Stimulated activated naive CD8-positive, alpha-beta T cell treated with anti-CD3 and anti-CD28 coated beads, Interleukin-15, Interleukin-2, amounts not matched to agents 100 U/mL and 50 U/mL, for 24 hours (primary cell): ENCODE measurements at places on chromosomes 16 and 17.

DNA sequence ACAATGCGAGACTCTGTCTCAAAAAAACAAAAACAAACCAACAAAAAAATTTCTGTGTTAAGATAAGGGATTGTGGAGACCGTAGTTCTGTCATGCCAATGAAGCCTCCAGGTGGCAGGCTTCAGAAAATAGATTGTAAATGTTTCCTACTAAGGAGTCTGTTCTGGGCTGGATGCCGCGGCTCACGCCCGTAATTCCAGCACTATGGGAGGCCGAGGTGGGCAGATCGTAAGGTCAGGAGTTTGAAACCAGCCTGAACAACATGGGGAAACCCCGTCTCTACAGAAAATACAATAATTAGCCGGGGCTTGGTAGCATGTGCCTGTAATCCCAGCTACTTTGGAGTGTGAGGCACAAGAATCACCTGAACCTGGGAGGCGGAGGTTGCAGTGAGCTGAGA lies 4.4 kb upstream of the SNX29 start:
- no peak for DNase-seq

DNA sequence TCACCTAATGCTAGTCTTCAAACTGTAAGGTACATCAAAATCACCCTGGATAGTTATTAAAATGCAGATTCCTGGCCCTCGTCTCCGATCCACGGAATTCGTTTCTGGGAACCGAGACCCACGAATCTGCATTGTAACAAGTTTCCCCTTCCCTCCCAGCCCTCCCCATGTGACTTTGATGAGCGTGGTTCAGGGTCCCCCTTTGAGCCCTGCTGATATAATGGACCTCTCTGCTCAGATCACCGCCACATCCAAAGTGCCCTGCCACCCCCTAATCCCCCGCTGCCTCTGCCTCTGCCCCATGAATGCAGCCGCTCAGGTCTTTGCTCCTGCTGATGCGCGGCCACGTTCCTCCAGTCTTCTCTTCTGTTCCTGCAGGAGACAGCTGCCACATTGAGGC lies 283.1 kb downstream of the SNX29 start:
- DNase-seq = no peak

- DNase-seq = peak; percentile 51
Measured at GRCh38 chr16:17346621-17347569, 123.9 kb downstream of the XYLT1 start.

- DNase-seq = no peak
Measured at GRCh38 chr16:88494335-88495154, 41.5 kb downstream of the ZFPM1 start.

DNA sequence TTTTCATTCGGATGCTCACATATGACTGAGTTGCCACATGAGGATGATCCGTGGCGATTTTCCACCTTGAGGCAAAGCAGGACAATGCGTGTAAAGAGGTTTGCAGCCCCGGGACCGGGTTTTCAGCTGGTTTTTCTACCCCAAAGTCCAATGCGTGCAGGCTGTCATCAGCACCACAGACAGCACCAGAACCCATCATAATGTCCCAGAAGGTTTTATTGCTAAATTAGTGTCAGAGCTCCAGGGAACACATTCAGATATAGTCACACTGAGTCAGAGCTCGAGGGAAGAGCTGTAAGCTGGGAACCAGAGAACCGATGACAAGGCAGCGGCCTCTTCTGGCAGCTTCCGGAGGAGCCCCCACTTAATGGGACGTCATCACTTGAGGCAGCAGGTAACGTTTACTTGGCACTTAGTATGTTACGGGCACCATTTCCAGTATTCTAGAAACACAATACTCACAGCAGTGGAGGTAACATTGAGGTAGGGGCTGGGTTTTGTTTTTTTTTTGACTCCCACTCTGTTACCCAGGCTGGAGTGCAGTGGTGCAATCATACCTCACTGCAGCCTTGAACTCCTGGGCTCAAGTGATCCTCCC lies 8.9 kb upstream of the NAGPA start:
- DNase-seq = no peak

GRCh38 chr17:46977348-46977747 lies 1.7 kb downstream of the RPRML start:
- peak; percentile 8 for DNase-seq

DNA sequence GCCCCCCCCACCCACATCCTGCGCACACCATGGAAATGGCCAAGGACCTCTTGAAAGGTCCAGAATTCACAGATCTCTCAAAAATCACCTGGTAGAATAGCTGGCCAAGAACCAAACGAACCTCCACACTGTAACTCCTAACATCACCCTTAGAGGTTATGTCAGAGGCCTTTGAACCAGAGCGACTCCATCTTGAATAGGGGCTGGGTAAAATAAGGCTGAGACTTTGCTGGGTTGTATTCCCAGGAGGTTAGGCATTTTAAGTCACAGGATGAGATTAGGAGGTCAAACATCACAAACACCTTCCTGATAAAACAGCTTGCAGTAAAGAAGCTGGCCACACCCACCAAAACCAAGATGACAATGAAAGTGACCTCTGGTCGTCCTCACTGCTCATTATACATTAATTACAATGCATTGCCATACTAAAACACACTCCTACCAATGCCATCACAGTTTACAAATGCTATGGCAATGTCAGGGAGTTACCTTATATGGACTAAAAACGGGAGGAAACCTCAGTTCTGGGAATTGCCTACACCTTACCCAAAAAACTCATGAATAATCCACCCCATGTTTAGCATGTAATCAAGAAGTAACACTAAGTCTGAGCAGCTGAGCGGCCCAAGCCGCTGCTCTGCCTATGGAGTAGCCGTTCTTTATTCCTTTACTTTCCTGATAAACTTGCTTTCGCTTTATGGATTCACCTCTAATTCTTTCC lies 34.8 kb downstream of the SYCE1L start:
- DNase-seq = no peak

DNA sequence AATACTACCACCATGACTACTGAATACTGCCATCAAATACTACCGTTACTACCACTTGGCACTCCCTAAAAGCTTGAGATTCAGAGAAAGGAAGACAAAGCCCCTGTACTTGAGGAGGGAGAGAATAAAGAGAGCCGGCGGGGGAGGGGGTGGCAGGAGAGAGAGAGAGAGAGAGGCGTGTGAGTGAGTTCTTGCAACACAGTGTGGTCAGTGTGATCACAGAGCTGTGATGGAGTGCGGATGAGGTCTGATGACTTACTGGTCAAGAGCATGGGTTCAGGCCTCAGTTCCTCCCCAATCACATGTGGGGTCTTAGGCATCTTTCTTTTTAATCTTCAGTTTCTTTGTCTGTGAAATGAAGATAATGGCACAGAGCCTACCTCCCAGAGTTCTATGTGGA lies 19.2 kb downstream of the PRKCB start:
- DNase-seq = no peak

- DNase-seq = no peak
Measured at GRCh38 chr17:13583996-13584700, 17.6 kb downstream of the HS3ST3A1 start.

- no peak for DNase-seq
Measured at GRCh38 chr16:88978608-88979346, 1.8 kb upstream of the CBFA2T3 start.

- no peak for DNase-seq
Measured at GRCh38 chr17:72152387-72152929, 31.6 kb downstream of the SOX9 start.

DNA sequence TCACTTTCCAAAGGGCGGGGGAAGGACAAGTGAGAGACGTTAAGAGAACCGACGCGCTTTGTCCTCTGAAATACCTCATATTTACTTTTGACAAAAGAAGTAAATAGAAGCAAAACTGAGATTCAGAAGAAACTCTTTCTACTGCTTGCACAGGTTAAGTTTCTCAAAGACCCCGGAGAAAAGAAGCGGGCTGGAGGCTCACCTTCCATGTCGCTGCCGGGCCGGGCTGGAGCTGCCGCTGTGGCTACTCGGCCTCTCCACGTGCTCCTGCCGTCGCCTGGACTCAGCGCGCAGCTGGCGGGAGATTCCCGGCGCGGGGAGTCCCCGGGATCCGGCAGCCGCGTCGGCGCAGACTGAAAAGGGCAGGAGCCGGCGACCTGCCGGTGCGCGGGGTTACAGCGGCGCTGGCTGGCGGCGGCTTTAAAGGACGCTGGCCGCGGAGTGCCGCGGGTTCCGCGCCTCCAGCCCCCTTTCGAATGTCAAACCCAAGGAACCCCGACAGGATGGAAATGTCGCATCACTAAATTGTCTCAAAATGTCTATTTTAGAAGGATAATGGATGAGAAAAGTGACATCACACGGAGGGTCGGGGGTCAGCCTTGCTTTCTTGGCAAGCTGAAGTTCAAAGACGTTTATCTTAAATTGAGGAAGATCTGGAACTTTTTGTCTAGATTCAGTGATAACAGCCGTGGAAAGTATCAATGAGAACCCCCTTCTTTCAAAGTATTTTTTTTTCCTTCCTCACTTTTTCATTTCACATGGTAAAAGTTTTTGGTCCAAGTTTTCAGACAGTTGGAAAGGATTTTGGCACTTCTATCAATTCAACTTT lies at the start of gene IKZF3:
Gene IKZF3, minus strand, starts transcription at position 395 of the 829 bp plus-strand sequence. Its CDS starts 186 bp downstream, at position 209.
- peak; percentile 92 for DNase-seq

GRCh38 chr16:13780406-13781168 lies 139.4 kb upstream of the ERCC4 start:
- DNase-seq = no peak

GRCh38 chr16:49183911-49184310 lies 97.7 kb downstream of the CBLN1 start:
- no peak for DNase-seq

DNA sequence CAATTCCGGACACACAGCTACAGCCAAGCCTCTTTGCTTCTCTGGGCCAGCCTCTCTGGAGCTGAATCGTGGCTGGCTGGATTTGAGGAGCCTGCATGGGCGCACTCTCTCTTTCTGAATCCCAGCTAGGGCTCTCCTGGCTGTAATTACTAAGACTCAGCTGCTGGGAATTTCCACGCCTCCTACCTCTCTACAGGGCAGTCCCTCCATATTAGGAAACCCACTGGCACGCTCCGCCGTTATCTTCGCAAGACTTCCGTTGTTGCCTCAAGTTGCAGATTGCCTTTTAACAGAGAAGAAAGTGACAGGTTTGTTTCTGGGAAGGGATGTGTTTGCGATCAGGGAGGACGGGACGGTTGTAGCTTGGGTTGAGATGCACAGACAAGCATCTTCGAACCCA lies 188.4 kb upstream of the NLRP1 start:
- DNase-seq = no peak

- DNase-seq = peak; percentile 10
Measured at GRCh38 chr17:76868669-76869495, 678 bp downstream of the MGAT5B start.

DNA sequence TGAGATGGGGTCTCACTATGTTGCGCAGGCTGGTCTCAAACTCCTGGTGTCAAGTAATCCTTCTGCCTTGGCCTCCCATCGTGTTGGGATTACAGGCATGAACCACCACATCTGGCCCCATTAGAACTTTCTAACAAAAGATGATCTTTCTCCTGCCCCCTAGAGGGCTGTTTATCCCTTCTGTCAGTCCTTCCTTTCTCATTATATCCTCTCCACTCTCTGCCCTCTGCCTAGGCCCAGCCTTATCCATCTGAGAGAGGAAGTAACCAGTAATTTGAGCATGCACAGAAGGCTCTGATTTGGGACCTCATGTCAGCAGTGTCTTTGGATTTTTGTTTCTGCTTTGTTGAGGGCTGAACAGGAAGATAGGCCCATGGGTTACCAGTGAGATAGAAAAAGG lies 4.4 kb upstream of the DHX40 start:
- DNase-seq = no peak

DNA sequence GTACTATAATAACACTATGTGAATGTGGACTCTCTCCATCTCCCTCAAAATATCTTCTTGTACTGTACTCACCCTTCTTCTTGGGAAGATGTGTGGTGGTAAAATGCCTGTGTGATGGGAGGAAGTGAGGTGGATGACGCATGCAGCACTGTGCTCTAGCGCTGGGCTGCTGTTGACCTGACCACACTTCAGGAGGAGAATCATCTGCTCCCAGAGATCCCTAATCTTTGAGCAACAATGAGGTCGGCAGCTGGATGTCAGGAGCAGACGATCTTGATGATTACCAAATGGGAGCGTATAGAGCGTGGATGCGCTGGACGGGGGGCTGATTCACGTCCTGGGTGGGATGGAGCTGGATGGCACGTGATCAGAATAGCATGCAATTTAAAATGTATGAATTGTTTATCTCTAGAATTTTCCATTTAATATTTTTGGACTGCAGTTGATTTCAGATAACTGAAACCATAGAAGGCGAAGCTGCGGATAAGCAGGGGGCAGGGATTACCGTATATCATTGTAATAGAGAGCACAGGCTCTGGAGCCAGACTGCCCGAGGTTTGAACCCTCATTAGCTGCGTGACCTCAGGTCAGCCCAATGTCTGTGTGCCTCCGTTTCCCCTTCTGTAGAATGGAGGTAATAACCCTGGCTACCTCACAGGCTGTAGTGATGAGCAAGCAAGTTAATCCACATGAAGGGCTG lies 23.7 kb upstream of the CYLD start:
- no peak for DNase-seq

DNA sequence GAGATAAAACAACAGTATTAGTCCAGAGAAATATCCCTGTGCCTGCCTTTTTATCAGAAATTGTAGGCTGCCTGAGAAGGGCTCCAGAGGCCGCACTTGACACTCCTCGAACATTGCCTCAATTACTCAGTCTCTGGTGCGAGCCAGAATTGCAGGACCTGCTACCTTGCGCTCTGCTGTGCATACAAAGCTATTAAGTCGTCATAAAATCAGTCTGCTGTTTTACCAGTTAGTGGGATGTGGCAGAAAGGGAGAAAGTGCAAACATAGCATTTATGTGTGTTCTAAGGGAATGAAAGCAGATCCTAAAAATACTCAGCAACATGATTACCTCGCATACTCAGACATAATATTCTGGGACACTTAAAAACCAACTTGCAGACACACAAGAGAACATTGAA lies 70.6 kb downstream of the TMC6 start:
- DNase-seq = no peak

GRCh38 chr16:12613131-12613991 lies 190.3 kb downstream of the CPPED1 start:
- peak; percentile 49 for DNase-seq

GRCh38 chr16:49055824-49056545 lies 225.7 kb downstream of the CBLN1 start:
- no peak for DNase-seq

- no peak for DNase-seq
Measured at GRCh38 chr17:76958974-76959373, 90.8 kb downstream of the MGAT5B start.
